ENCODE measurements at places on chromosomes 5 and 9.
A peak's percentile ranks its signal among the peaks of the same experiment; 100 is the strongest.

DNA sequence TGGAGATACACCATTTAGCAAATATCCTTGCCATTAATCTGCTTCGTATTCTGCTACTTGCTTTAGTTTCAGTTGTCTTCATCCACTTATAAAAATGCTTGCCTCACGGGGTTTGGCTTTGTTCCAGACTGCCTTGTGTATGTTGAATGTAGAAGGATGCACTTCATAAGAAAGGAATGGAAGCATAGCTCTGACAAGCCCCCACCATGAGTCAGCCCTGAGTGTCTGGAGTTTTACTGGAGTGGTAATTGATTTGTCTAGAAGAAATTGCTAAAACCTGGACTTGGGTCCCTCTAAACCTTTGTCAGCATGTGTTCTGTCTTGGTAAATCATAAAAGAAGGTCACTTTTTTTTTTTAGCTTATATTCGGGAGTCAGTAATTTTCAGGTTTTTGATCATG lies 4.6 kb downstream of the TEX48 start:
- DNase-seq = peak; percentile 77

GRCh38 chr5:14603141-14603540 lies 21.5 kb downstream of the OTULINL start:
- no peak for DNase-seq

- no peak for DNase-seq
These were observed 1.6 kb downstream of the BRINP1 start for GRCh38 chr9:119367683-119368075.

GRCh38 chr5:115843444-115844130 lies 1.9 kb downstream of the AP3S1 start:
- DNase-seq = no peak

- DNase-seq = no peak
These were observed 12.3 kb downstream of the SGCD start for GRCh38 chr5:156339139-156339841.

GRCh38 chr9:91839926-91840465 lies 110.0 kb downstream of the ROR2 start:
- no peak for DNase-seq

- no peak for DNase-seq
These were observed 7.8 kb downstream of the RAI14 start for GRCh38 chr5:34663771-34664496.

GRCh38 chr5:170216257-170216864 lies 16.4 kb upstream of the C5orf58 start:
- DNase-seq = no peak

GRCh38 chr5:86964889-86965288 lies 302.8 kb upstream of the RASA1 start:
- DNase-seq = no peak

GRCh38 chr5:122067390-122067789 lies 10.7 kb downstream of the LOX start:
- DNase-seq = no peak

DNA sequence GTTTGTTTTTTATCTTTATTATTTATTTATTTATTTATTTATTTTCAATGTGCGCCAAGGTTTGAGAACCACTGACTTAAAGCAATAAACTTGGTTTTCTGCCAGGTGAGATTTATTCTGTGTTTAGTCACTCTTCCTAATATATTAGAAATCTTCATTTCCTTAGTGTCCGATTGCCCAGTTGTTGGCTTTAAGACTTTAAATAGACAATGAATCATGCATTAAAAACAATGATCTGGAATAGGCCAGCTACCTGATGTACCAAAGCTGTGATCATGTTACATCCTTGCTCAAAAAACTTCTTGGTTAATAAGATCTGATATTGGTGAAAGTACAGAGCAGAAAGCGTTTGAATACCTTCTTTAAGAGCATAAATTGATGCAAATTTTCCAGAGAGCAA lies 52.1 kb upstream of the ERBIN start:
- DNase-seq = no peak
